Heart left ventricle (tissue), 16 donors: ENCODE measurements at places on chromosomes 13 and 19. TPM values are rescaled to one million over a fixed set of nuclear protein-coding genes. Genes with fewer than 3 reads are reported as not detected.

DNA sequence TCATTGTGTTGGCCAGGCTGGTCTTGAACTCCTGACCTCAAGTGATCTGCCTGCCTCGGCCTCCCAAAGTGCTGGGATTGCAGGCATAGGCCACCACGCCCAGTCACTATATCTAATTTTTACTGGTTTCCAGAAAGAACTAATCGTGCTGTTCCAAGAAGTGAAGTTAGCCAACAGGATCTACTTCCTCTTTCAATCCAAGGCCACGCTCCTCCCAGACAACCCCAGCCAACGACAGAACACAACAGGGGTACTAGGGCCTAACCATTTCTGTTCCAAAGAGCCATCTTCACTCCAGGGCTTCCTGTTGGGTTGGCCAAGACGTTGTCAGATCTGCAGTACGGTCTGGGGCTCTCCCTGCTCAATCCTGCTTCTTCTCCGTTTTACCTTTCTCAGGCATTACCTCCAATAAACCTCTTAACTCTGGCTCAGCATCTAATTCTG lies 7.0 kb upstream of the LSM14A start:
- DNase-seq: no peak

- no peak for DNase-seq
Observed at GRCh38 chr19:15191982-15192381, 8.8 kb downstream of the NOTCH3 start.

C19orf53 gene
- 159 TPM for polyA plus RNA-seq

DNA sequence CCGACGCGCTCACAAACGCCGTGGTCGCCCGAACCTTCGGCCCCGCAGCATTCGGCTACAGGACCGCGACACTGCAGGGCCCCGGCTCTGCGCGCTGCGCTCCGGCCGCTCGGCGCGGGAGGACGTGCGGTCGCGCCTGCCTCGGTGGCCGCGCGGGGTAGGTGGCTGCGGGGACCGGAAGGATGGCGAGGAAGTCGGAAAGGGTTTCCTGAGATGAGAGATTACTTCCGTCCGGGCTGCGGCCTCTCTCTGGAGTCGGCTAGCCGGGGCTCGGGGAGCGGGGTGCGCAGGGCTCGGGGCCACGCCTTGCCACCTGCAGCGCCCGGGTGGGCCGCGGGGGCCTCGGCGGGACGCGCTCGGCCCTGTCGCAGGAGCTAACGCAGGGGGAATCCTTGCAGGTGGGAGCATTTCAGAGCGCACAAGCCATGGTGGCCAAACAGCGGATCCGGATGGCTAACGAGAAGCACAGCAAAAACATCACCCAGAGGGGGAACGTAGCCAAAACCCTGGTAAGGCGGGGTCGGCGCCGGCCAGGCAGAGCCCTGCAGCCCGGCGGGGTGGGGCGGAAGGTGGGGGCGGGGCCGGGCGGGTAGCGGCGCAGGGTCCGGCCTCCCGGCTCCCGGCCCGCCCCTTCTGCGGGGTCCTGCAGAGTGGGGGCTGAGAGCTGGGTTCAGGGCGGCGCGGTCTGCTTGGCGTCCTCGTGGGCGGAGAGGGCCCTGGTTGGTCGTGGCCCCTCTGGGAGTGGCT lies at the start of gene SERP2:
Gene SERP2 (plus strand): TSS at position 224 of the 747 bp plus-strand sequence. CDS start 202 bp downstream, at position 426.
- DNase-seq: peak; percentile 38

DNA sequence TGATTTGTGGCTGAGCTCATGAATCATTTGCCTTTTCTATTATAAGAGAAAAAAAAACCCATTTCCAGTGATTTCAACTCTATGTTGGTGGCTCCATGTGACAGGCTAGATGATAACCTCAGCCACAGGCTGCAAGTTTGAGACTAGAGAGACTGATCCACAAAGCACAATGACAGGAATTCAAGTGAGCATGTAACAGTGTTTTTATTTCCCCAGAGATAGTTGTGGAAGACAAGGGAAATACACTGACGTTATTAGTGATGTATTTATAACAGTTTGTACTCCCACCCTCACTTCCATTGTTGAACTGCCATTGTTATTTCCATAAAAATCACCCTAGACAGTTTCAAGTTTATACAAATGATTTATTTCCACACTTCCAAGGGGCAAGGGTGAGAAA lies 27.9 kb upstream of the EDNRB start:
- DNase-seq: no peak
